RCC 7860 (cell line): ENCODE measurements at places on chromosomes 7 and 10.

- peak; percentile 49 for DNase-seq
Measured at GRCh38 chr10:23439961-23440889, 1.4 kb downstream of the OTUD1 start.

DNA sequence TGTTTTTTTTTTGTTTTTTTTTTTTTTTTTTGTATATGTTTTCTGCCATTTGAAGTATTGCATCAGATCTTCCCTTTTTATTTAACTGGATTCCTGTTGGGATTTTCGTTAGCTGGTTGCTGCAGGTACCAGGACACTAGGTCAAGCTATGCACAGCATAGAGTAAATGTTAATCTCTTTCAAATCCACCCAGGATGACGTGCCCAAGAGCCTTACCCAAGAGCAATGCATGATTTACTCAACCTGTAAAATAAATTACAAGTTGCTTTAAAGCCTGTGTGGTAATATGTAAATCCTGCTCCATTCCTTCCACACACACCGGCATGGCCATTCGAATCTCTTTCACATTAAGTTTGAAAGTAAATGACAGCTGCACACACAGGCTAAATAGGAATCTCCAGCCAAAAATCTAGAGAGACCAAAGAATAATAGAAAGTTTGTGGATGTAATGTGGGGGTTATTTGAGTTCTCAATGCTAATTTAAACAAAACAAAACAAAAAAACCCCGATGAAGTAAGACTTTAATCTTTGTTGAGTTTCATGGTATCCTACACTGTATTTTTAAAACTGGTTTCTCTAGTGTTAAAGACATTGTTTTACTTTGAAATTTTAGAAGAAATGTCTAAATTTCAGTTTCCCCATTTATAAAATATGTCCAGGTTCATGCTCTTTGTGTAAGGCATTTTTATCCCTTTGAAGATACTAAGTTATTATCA is 167.9 kb downstream of the FRMD4A start:
- no peak for DNase-seq

DNA sequence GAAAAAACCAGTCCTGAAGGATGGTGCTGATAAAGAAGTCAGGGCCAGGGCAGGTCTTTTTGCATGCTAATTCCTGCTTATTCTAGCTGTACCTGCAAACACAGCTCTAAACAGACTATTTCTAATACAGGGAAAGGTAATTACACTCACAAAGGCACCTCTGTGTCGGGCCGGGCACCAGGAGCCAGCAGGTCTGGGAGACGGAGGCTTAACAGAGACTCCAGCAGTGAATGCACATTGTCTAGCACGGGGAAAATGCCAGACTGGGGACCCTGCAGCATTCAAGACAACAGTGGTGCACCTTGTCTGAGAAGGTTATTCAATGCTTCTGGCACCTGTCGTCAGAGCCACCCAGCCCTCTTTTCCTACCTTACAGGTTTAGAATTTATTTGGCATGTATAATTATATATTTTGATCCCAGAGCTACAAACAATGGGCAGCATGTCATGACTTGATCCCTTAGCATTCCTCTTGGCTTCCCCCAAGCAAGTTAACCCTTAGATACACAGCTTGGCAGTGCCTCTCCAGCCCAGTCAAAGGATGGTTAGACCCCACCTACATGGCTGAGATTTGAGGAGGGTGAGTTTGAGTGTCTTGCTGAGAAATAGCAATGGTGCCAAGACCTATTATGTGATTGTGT is 185.2 kb downstream of the SLC25A13 start:
- DNase-seq: no peak

- no peak for DNase-seq
Measured at GRCh38 chr7:11604505-11604904, 227.5 kb downstream of the THSD7A start.

GRCh38 chr10:103481974-103482531 is 3.0 kb upstream of the CALHM3 start:
- peak; percentile 33 for DNase-seq

DNA sequence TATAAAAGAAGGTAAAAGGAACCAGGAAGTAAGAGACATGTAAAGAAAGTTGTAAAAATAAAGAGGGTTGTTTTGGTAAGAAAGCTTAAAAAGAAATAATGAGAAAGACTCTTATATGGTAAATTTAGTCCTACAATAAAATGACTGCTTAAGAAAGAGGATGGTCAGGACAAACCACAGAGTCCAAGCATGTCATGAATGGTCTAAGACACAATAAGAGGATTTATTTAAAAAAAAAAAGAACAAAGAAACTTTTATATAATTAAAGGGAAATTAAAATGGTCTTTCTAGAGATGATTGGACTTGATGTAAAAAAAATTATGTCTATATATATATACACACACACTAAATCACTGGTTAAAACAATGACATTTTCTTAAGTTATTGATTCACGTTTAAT is 18.2 kb downstream of the ATAD1 start:
- DNase-seq: no peak

- no peak for DNase-seq
Measured at GRCh38 chr10:30579574-30579973, 50.0 kb downstream of the LYZL2 start.

- no peak for DNase-seq
Measured at GRCh38 chr7:111832174-111832573, 269.9 kb upstream of the IMMP2L start.

GRCh38 chr7:31553661-31554081 is 39.8 kb downstream of the ITPRID1 start:
- no peak for DNase-seq

DNA sequence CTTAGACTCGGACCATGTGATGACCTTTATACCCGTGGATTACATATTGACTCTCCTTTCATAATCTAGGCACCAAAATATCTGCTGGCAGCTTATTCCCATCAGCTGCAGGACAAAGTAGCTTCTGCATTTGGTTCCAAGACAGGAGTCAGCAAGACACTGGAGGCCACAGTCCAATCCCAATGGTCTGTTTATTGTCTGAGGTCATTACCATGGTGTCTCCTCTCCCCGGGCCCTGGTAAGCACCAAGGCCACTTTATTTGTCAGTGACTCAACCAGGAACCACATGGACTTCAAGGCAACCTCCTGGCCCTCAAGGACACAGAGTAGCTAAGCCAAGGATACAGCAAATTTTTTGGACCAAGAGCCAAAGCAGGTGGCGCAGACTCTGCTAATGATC is 36.1 kb downstream of the KCNMA1 start:
- DNase-seq: peak; percentile 17

DNA sequence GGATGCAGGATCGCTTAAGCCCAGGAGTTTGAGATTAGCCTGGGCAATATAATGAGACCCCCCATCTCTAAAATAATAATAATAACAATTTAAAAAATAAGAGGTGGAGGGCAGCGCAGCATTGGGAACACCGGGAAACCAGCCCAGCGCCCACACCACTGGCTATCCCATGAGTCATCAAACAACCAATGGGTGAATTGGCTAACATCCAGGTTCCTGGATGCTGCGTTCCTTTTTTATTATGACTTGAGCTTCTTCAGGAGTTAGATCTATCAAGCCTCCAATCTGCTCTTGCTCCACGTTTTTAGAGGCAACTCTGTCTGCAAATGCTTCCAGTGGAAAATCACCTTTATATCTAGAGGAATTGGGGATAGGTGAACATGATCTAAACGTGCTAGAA is 10.0 kb upstream of the LRRC4 start:
- DNase-seq: peak; percentile 37

- no peak for DNase-seq
Measured at GRCh38 chr7:115749924-115750323, 280.6 kb downstream of the TFEC start.

DNA sequence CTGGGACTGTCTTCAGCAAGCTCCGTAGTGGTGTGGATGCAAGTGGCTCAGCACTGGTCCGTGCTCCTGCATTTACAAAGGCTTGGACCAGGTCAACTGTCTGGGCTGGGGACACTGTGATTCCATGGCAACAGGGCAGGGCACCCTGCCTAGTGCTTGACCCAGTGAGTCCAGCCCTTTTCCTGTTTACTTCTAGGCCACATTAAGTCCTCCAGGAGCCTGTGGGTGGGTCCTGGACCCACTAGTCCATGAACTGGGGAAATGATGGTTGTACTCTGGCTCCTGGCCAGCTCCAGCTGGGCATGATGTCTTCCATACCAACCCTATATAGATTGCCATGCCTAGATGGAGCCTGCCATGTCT is 152.0 kb downstream of the RPS24 start:
- DNase-seq: peak; percentile 41

DNA sequence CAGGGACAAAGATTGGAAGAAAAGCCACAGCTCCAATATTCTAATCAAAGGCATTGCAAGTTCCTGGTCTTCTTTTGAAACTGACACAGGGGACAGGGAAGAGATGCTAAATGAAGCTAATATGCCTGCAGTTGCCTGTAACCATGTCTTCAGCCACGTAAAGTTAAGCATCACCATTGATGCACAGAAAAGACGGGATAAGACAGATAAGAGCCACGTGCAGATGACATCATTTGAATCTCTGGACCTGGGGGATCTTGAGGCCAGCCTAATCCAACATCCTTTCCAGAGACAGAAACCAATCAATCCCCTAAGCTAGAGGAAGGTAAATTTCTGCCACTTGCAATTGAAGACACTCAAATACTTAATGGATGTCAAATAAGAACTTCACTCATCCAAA is 93.4 kb downstream of the PIP4K2A start:
- DNase-seq: peak; percentile 50

GRCh38 chr10:10911035-10911434 is 106.6 kb upstream of the CELF2 start:
- DNase-seq: no peak

DNA sequence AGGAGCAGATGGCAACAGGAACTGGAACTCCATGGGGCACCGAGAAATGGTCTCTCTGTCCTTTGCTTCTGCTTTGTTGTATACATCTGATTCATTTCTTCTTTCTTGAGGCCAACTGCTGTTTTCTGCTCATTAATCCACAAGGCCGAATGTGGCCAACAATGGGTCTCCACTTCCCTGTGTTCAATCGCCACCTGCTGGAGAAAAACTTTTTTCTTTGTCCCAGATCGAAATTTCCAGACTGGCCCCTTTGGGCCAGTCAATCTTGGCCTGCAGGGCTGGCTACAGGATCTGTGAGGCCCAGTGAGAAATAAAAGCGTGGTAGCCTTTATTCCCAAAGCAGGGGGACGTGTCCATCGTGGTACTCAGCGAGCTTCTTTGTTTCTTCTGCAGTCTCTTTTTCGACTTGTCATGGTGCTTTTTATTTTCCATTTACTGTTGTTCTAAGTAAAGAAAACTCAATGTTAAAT is 58.8 kb downstream of the PARP12 start:
- peak; percentile 61 for DNase-seq

- DNase-seq: no peak
Measured at GRCh38 chr7:113071465-113071864, 15.2 kb downstream of the GPR85 start.

- no peak for DNase-seq
Measured at GRCh38 chr7:44215531-44215930, 14.8 kb downstream of the YKT6 start.

GRCh38 chr7:69091521-69091920 is 506.8 kb upstream of the AUTS2 start:
- DNase-seq: peak; percentile 74

GRCh38 chr10:76558996-76559891 is 1078.4 kb downstream of the KCNMA1 start:
- no peak for DNase-seq

GRCh38 chr10:21995557-21995956 is 8.0 kb downstream of the DNAJC1 start:
- DNase-seq: no peak
